ENCODE measurements at places on chromosomes 11 and 22.

GRCh38 chr11:92642177-92642931, 327.1 kb upstream of the MTNR1B start:
- DNase-seq: no peak

DNA sequence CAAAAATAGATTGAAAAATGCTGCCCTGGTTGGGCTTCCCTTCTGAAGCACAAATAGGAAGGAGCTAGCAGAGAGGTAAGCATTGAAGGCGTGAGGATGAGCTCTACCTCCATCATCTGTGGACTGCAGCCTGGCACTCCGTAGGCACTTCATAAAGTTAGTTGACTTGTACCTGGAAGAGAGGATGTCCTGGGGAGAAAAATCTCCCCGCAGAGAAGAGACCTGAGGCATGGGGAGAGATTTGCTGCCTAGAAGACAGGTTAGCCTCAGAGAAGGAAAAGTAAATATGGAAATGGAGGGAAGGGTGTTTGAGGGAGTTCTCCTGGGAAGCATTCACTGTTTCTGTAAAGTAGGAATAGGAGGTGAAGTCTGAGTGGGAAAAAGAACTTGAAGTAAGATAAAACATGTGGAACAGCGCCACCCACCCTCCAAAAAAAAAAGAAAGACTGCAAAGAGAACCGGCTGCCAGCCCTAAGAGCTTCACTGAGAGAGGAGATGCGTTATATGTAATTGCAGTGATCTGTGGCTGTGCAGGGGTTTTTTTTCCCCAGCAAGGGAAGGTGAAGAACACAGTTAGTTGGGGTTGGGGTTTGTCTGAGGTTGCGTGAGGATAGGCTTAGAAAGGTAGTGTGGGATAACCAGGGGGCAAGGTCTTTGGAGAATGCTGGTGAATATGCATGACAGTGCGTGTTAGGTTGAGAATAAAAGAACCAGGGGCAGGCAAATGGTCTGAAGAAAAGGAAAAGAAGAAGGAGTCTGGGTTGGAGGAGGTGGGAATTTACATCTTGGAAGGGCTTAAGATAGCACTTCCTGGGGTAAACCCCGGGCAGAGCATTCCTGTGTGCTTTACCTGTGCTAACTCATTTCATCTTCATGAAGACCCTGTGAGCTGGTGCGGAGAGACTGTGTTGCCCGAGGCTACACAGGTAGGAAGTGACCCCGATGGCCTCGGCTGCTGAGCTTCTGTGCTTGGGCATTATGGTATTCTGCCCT, 16.0 kb downstream of the TNRC6B start:
- DNase-seq: no peak

DNA sequence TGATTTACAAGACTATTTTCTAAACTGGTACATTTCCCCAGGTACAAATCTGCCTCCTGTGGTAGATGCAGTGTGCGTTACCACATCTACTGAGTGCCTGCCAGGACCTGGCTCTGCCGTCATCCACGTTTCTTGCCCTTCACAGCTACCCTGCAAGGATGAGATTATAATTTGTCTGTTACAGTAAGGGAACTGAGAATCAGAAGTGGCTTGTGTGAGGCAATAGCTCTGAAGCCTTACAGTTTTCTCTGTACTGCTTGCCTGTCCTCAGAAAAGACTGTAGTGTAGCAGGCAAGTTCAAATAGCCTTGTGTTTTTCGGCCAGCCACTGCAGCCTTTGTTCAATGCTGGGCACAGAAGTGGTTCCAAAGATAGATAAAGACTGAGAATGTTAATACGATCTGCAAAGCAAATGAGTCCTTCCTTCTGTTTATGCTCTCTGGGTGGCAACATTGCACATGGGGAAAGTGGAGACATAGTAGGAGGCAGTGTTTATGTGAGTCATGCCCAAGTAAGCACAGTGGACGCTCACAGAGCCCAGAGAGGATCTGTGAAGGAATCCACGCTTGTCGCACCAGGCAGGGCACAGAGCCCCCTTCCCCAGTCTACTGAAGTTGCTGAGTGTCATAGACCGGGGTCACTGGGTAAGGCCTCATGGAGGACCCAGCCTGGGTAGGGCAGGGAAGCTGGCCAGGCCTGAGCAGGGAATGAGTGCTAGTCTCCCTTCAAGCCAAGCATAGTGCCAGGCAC, 49.1 kb downstream of the MICAL2 start:
- no peak for DNase-seq

DNA sequence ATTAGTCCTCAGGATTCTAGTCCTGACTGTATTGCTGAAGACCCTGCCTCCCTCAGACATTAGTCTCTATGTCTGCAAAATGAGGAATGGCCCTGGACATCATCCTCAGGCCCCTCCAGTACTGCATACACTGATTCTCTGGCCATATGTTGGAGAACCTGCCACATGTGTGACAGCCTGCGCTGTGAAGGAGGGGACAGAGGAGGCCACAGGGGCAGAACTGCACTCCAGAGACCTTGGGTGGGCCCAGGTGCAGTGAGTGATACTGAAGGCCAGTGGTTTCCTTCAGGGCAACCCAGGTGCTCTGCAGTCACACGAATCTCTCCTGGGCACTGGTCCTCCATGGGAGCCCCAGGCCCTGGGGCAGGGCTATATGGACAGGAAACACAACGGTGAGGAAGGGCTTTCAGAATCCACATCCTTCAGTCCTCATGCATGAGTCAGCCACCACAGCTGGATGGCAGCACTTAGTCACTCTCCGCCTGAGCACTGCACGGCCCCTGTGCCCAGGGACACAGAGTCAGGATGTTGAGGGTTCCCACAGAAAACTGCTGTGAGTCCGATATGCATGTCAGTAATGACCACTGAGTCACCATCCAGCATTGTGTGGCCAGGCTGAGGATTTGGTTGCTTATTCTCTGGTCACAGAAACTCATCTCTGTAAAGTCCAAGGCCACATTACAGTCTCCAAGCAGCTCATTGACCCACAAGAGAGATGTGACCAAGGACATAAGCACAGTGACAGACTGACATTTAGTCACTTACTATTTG, 39.7 kb downstream of the ME3 start:
- no peak for DNase-seq

GRCh38 chr22:49965091-49966040, 4.8 kb downstream of the PIM3 start:
- DNase-seq: no peak

- DNase-seq: no peak
Observed at GRCh38 chr11:102267609-102268008, 49.7 kb upstream of the BIRC3 start.

DNA sequence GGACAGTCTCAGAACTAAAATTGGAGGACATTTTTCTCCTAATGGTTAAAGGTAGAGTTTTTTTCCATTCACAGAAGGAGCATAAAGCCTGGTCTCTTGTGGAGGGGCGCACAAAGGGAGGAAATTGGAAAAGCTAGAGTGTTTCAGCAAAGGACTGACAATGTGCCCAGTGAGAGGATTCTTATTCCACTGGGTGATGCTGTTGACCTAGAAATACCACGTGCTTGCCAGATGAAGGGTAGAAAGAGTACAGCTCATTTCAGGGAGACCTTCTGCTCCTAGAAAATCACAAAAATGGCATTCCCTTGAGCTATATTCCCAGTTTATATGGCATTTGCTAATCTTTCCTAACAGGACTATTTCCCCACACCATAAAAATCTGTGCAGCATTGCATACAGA, 21.1 kb downstream of the MS4A6E start:
- DNase-seq: no peak

DNA sequence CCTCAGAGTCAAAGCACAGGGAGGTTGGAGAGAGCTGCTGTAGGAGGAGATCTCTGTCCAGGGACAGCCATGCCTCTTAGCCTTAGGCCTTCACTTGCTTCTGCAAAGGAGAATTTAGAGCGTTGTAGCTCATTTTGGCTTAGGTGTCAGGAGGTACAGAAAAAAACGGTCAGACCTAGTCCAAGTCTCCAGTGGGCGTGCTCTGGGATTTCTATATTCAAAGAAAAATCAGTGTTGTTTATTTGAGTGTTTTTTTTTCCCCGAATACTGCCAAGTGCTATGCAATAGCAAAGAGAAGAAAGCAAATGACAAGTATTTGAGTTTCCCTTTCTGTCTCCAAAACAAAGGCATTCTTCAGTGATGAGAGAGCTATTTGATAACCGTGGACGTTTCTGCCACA, 22.7 kb upstream of the OPCML start:
- no peak for DNase-seq

DNA sequence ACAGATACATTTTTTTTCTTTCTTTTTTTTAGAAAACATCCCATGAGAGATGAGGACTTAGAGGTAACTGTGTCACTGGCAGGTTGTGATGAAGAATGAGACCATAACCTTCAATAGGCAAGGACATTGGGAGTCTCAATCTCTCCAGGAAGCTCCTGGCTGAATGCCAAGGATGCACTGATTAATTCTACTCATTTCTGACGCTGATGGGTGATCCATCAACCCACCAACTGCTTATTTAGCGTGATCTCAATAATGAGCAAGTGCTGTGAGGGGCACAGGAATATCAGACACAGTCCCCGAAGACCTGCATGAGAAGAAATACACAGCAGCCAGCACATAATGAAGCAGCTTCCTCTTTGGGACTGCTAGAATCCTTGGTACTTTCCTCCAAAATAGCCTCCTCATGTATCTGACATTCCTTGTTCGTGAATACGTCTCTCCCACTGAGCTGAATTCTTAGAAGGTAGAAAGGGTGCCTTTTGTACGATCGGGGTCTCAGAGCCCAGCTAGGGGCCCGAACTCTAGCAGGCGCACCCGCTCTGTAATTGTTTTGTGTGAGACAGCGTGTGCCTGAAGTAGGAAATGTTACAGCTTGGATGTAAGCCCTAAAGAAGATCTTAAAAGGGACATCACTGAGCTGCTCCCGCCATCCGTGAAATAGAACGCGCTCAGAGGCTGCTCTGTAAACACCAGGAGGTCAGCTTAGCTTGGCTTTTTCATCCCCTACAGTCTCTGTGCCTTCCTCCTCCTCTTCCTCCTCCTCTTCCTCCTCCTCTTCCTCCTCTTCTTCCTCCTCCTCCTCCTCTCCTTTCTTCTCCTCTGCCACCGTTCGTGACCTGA, 7.2 kb downstream of the CLMP start:
- DNase-seq: no peak

- no peak for DNase-seq
Observed at GRCh38 chr11:114054806-114055205, 4.7 kb upstream of the ZBTB16 start.

- DNase-seq: no peak
Observed at GRCh38 chr11:107301878-107302277, 155.7 kb downstream of the CWF19L2 start.

GRCh38 chr11:67449116-67449844, 3.2 kb downstream of the GPR152 start:
- DNase-seq: no peak

DNA sequence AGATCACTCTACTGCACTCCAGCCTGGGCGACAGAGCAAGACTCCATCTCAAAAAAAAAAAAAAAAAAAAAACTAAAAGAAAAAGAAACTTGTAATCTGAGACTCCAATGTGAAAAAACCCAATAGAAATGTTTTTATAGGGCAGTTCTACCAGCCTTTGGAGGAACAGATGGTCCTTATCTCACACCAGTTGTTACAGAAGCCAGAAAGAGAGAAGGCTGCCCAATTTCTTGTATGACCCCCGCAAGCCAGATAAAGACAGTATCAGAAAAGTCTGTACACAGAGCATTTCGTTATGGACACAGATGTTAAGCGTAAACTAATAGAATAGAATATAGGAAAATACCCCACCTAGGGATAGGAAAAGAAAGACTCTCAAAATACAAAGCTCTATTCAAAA, 11.3 kb upstream of the TSGA10IP start:
- no peak for DNase-seq

GRCh38 chr11:39772525-39773137, 1686.8 kb downstream of the LRRC4C start:
- no peak for DNase-seq

DNA sequence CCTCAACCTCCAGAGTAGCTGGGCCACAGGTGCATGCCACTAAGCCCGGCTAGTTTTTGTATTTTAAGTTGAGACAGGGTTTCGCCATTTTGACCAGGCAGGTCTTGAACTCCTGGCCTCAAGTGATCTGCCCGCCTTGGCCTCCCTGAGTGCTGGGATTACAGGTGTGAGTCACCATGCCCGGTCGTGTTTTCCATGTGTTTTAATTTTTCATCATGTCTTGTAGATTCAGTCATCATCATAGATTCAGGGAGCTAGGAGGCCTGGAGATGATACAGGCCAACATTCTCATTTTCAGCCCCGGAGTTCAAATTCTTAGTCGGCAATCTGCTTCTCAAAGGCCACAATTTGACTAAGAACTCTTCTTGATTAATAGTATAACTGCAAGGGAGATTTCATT, 73.5 kb upstream of the GRAMD1B start:
- DNase-seq: no peak
